ENCODE measurements at places on chromosomes 6 and 20. TPM values are rescaled to one million over a fixed set of nuclear protein-coding genes. Genes with fewer than 3 reads are reported as not detected.

The NKX2-2 gene
- total RNA-seq = not detected

The ENPP5 gene
- total RNA-seq = 12.5 TPM

The SEL1L2 gene
- 0.52 TPM for total RNA-seq

The TFAP2D gene
- total RNA-seq = not detected

DNA sequence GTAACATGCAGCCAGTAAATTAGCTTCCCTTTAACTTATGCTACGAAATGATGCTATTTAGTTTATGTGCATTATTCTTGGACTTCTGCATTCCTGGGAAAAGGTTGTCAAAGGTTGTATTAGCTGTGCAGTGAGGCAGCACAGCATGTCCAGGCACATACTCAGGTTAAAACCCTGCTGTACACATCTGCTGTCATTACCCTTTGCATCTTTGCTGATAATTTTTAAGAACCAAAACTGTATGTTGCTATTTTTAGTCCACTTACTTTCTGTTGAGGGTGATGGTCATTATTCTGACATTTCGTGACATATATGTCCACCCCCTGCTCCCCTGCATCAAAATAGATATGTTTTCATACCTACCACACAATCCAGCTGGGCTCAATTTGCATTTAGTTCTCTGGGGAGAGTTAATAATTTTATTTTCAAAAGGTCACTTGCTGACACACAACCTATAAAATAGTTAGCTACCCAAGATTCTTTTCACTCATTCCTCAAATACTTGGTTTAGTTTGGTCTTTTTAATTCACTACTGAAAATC is 142.5 kb upstream of the SPACA1 start:
- DNase-seq = no peak

DNA sequence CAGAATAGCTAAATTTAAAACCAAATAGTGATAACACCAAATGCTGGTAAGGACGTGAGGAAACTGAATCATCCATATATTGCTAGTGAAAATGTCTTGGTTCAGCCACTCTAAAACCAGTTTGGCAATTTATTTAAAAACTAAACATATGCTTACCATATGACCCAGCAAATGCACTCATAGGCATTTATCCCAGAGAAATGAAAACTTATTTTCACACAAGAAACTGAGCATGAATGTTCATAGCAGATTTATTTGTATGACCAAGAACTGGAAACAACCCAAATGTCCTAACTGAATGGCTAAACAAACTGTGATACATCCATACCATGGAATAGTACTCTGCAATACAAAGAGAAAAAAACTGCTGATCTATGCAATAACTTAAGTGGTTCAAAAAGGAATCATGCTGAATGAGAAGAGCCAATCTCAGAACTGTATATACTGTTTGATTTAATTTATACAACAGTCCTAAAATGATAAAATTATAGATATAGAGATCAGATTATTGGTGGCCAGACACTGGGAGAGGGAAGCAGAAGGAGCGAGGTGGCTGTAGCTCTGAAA is 115.6 kb upstream of the ADGRF1 start:
- no peak for DNase-seq

GRCh38 chr6:70663881-70664466 is 3.7 kb upstream of the SMAP1 start:
- no peak for DNase-seq
